ENCODE measurements at places on chromosomes 4 and X. TPM values are rescaled to one million over a fixed set of nuclear protein-coding genes. Genes with fewer than 3 reads are reported as not detected.

GRCh38 chrX:38959736-38960135 is 158.5 kb downstream of the MID1IP1 start:
- no peak for DNase-seq

DNA sequence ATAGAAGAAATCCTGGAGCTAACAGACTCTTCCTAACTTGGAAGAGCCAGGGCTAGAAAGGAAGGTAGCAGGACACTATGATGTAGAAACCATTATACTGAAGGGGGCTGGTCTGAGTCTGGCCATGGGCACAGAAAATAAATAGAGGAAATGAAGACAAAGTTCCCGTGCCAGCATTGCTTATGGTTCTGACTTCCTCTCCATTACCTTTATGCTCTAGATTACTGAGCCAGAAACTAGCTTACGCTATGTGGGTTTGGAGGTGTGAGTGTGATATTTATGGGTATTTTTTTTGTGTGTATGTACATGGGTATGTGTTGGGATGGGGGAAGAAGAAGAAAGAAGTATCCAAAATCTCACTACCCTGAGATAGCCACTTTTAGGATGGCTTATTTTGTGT is 148.3 kb downstream of the GLUD2 start:
- no peak for DNase-seq

GRCh38 chrX:143800150-143800549 is 79.6 kb upstream of the SPANXN2 start:
- no peak for DNase-seq

- DNase-seq = no peak
Observed at GRCh38 chr4:10239982-10240654, 123.5 kb upstream of the WDR1 start.

- DNase-seq = no peak
Observed at GRCh38 chr4:77010841-77011354, 61.3 kb downstream of the SEPTIN11 start.

- no peak for DNase-seq
Observed at GRCh38 chrX:135893294-135893817, at the start of the genes CT45A10 and SAGE1. Gene CT45A10, minus strand, starts transcription at chrX:135893444. Its CDS starts 8,100 bp downstream, at chrX:135885344. Gene SAGE1, plus strand, starts transcription at chrX:135893716. Its CDS starts 2,527 bp downstream, at chrX:135896243.

DNA sequence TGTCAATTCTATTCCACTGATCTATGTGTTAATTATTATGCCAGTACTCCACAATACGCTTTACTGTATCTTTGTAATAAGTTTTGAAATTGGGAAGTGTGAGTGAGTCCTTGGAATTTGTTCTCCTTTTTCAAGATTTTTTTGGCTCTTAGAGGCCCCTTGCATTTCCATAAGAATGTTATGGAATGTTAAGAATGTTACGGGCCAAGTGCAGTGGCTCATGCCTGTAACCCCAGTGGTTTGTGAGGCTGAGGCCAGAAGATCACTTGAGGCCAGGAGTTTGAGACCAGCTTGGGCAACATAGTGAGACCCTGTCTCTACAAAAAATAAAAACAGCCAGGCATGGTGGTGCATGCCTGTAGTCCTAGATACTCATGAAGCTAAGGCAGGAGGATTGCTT is 167.6 kb upstream of the CXorf66 start:
- no peak for DNase-seq

- no peak for DNase-seq
Observed at GRCh38 chr4:62601737-62602136, 1401.6 kb downstream of the ADGRL3 start.

DNA sequence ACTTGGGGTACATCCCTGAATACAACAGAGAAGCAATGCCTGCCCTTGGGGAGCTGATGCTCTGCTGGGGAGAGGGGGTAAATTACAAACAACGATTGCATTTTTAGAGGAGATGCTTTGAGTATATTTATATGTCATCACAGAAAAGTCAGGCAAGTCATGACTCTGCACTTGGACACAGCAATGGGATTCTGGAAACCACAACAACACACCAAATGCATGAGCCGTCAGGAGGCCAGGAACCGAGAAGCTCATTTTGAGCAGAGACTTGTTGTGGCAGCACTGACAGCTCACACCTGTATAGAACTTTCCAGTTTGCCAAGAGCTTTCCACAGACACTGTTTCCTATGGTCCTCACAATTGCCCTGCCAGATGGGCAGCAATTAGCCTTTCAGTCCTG is 113.2 kb upstream of the RBPJ start:
- no peak for DNase-seq

DNA sequence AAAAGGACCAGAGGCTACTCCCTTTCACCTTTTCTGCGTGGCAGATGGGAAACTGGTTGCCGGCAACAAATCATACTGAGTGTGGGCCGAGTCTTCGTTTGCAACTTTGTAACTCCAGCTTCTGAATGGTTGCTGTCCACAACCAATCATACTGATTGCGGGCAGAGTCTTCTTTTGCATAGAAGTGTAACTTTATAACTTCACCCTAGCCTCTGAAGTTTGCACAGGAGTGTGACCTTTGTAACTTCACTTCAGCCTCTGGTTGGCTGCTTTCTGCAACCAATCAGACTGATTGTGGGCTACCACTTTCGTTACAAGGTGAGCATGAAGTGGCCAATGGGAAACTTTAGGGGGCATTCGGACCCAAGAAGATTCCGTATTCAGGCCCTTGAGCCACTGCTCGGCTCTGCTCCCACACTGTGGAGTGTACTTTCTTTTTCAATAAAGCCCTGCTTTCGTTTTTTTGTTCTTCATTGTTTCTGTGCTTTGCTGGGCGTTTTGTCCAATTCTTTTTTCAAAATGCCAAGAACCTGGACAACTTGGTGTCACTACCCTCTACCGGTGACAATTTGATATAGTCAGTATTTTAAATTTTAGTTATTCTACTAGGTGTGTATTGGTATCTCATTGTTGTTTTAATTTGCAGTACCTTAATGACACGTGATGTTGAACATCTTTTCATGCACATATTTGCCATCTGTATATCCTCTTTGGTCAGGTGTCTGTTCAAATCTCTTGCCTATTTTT is 9.0 kb upstream of the PAGE5 start:
- no peak for DNase-seq

GRCh38 chr4:187302457-187303150 is 578.9 kb upstream of the FAT1 start:
- no peak for DNase-seq

DNA sequence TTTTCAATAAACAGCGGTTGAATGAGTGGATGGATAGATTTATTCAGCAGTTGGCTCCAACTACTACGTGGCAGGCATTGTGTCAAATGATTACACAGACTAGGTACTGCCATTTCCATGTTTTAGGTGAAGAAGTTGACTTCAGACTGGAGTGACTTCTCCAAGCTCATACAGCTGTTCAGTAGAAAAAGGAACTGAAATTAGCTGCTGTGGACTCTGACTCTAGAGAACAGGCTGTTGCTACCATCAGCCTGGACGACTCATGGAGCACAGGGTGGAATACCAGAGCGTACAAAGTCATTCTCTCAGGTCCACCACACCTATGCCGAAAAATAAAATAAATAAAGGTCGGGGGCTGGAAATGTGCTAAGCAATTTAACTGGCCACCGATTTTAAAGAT is 45.3 kb downstream of the TENM3 start:
- DNase-seq = no peak

- no peak for DNase-seq
Observed at GRCh38 chrX:136711147-136711546, 63.2 kb downstream of the CD40LG start.

GRCh38 chr4:23882976-23883531 is 6.8 kb downstream of the PPARGC1A start:
- no peak for DNase-seq

MUC7 gene
- total RNA-seq = not detected

MAGEA9B gene
- total RNA-seq = not detected

NHSL2 gene
- 0.67 TPM for total RNA-seq

VCX2 gene
- not detected for total RNA-seq

HMX1 gene
- not detected for total RNA-seq

CETN2 gene
- total RNA-seq = 9.4 TPM

GLOD5 gene
- not detected for total RNA-seq

GPR173 gene
- not detected for total RNA-seq

TLR6 gene
- 4.5 TPM for total RNA-seq

NAP1L5 gene
- 7.5 TPM for total RNA-seq

XPNPEP2 gene
- total RNA-seq = 0.55 TPM

AVPR2 gene
- not detected for total RNA-seq

ZCCHC12 gene
- not detected for total RNA-seq

OPN1LW gene
- not detected for total RNA-seq

GATA1 gene
- total RNA-seq = 0.73 TPM

ADH4 gene
- not detected for total RNA-seq

MAOB gene
- total RNA-seq = not detected

CENPE gene
- 69.6 TPM for total RNA-seq

MAGEA11 gene
- total RNA-seq = not detected
